ENCODE measurements at places on chromosomes 5 and 9.
A peak's percentile ranks its signal among the peaks of the same experiment; 100 is the strongest.

GRCh38 chr9:11335011-11335410, 722.2 kb upstream of the PTPRD start:
- DNase-seq = no peak

- DNase-seq = no peak
Observed at GRCh38 chr5:132473019-132473531, 17.5 kb downstream of the IRF1 start.

DNA sequence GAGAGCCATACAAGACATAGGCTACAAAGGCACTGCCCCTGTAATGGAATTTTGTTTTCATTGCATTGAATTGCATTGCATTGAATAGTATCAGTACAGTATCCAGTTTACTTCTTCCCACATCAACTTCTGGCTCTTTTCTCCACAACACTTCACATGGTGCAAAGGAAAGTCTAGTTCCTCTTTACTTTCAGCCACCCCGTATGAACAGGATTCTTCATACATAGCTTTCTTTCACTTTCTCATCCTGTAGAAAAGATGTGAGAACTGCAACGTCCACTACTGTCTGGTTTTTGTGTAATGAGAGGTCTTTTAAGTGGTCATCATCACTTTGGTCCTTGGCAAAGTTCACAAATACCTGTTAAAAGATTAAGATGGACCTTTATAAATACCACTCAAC, 20.2 kb downstream of the NIPSNAP3B start:
- no peak for DNase-seq

DNA sequence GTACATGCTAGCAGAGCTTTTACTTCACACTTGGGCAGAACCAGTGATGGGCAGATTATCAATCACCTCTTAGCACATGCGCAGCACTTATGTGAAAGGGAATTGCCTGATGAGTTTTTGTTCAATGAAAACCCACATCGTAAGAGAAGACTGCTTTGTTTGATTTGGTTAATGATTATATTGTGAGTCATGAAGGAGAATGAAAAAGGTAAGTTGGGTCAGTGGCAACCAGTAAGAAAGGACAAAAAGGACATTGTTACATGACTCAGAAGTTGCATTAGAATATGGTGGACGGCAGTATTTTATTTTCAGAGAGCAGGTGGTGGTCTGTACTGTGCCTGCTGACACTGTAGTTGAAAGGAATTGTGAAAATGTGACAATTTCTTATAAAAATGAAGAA, 127.4 kb downstream of the AOPEP start:
- DNase-seq = no peak

DNA sequence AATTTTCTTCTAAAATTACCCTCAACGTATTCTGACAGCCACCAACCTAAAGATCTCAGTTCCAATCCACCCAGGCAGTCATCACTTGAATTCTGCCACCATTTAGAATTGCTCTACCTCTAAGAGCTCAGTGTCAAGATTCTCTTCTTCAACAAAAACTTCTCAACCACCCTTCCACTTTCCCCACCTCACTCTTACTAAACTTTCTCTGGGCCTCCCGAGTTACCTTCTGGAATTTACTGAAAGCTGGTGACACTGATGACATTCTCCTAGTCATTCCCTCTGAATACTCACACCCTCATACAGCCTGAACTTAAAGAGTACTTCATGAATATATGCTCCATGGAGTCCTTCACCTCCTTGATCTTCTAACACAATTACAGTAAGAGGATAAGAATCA, 209.5 kb downstream of the TSSK1B start:
- no peak for DNase-seq

DNA sequence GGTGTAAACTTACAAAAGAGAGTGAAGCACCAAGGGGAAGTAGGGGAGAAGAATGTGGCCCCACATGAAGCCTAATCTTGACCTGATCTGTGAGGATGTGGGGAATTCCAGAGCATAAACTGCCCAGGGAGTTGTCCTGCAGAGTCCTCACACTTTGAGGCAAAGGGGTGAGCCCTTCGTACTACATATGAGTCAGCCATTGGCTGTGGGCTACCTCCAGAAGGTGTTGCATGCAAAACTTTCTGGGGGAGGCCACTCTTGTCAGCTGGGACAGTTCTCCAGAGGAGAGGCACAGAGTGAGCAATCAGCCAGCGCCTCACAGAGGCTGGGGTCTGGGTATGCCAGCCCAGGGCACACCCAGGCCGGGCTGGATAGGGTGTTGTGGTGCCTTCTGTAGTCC, 98.1 kb upstream of the NMUR2 start:
- DNase-seq = no peak

DNA sequence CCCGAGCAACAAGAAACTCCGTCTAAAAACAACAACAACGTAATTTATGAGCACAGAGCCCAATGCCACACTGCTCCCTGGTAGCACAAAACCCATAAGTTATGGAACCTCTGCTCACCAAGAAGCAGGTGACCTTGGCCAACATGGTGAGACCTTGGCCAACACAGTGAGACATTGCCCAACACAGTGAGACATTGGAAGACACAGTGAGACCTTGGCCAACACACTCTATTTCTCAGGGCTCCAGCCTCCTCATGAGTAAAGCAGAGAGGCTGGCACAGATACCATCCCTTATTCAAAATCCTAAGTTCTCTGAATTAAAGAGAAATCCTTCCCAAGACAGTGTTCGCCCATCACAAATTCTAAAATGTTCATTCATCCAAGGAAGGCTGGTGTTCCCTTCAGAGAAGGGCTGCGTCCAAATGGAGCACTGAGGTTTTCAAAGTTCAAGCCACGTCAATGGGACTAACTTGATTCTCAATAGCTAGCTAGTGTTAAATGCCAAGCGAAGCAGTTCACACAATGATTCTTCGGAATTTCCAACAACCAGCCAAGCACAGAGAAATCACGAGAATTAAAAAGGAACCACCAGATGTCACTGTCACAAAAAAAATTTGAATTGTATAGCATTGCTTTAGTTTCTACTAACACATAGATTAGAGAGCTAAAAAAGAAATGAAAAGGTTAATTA, 29.5 kb downstream of the TTC39B start:
- DNase-seq = peak; percentile 31

DNA sequence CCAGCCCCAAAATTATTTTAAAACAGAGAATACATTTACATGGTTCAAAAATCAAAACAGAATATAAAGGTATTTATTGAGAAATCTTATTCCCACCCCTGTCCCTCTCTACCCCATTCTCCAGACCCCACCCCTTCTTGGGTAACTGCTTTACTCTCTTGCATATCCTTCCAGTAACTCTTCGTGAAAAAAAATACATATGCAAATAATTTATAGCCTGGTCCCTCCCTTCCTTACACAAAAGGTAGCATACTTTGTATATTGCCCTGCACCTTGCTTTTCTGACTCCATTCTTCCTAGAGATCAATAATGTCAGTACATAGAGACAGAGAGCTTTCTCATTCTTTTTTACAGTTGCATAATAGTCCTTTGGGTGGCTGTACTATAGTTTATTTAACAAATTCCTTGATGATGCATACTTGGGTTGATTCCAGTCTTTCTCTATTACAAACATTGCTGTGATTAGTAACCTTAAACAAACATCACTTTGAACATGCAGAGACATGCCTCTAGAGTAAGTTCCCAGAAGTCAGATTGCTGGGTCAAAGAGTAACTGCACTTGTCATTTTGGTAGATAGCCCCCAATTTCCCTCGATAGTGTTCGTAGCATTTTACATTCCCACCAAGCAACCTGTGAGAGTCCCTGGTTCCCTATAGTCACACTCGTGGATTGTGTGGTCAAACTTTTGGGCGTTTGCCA, 47.9 kb downstream of the STOM start:
- peak; percentile 95 for DNase-seq

GRCh38 chr5:162231522-162231921, 163.9 kb downstream of the GABRG2 start:
- DNase-seq = no peak

DNA sequence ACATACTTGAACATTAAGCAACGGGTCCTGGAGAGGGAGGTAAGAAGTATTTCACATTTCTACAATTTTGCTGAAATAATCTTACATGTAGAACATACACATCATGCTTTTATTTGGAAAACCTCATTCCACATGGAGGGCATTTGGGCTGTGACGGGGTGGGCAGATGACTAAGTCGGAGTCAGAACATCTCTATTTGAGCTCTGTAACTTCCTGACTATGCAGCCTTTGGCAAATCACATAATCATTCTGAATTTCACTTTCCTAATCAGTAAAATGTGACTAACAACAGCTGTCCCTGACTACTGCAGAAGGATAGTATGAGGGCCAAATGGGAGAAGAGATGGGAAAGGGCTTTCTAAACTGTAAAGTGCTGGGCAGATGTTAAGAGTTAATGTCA, 17.1 kb upstream of the IL6ST start:
- DNase-seq = peak; percentile 92

GRCh38 chr5:97127727-97128126, 14.7 kb downstream of the LIX1 start:
- no peak for DNase-seq

GRCh38 chr9:127567035-127567729, 44.9 kb upstream of the STXBP1 start:
- peak; percentile 59 for DNase-seq

DNA sequence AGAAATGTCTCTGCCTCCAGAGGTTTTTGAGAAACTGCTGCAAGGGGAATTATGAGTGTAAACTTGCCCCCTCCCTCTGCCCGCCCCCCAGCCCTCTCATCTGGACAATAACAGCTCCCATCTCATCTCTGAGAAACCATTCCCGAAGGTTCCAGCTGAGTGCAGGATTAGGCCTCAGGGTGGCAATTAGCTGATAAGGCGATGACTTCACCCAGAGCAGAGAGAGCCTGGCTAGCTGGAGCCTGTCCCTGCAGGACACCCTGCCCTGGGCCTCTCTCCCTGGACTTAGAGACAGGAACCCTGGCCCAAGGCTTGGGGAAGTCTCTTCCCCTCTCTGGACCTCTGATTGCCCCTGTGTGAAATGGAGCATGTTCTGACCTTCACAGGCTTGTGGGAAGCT, 45.7 kb upstream of the HAND1 start:
- DNase-seq = no peak

All from AG10803 (cell line).